GM12878 (cell line): ENCODE measurements at places on chromosomes 6 and 20.

- DNase-seq: no peak
Observed at GRCh38 chr6:152091851-152092341, 284.4 kb downstream of the ESR1 start.

GRCh38 chr6:80541181-80541580 is 434.7 kb downstream of the BCKDHB start:
- no peak for DNase-seq

GRCh38 chr6:143490775-143491174 is 20.7 kb downstream of the FUCA2 start:
- DNase-seq: no peak

- no peak for DNase-seq
Observed at GRCh38 chr20:50273601-50274491, 83.2 kb downstream of the CEBPB start.

DNA sequence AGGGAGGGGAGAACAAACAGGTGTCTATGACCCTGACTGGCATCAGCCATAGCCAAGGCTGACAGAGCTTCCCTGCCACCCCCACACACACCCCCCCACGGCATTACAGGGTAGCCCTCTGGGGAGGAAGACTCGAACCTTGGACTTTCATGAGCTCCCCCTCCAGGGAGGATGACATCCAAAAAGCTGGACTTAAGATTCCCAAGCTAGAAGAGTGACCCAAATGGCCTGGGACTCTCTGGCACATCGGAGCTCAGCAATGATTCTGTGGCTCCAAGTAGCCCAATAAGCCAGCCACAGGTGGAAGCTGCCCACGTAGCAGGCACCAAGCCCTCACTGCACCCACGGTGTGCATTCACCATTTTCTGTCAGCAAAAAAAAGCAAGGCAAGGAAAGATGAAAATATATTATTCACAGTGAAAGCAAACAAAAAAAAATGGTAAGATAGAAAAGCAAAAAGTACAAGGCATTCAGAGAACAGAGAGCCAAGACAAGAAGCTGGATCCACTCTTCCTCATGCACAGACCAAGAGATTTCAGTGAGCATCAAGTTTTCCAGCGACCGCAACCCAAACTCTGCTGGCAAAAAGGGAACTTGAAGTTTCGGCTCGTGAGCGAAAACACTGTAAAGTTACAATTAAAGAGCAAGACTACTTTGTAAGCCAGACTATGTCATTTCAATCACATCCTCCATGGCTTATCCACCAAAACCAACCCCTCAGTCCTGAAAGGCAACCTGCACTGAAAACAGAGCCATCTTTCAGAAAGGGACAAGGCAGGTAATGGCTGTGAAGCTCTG is 10.9 kb downstream of the JAG1 start:
- DNase-seq: no peak

GRCh38 chr6:34865107-34865506 is 22.7 kb downstream of the TAF11 start:
- no peak for DNase-seq

GRCh38 chr6:44926556-44926955 is 401.6 kb upstream of the RUNX2 start:
- no peak for DNase-seq

DNA sequence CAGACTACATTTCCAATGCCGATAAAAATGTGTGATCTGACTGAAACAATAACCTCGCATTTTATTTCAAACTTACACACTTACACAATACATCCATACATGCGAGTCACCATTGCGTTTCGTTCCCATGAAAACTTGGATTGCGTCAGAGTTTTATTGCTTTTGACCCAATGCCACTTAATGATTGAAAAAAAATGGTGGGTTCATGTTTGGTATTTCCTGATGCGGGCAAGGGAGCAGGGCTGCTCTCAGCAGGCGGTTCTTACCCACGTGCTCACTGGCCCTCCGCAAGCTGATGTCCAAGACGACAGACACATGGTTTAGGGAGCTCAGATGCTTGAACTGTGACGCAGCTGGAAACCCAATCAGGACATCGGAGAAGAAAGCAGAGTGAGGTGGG is 281.0 kb upstream of the SULF2 start:
- DNase-seq: no peak

DNA sequence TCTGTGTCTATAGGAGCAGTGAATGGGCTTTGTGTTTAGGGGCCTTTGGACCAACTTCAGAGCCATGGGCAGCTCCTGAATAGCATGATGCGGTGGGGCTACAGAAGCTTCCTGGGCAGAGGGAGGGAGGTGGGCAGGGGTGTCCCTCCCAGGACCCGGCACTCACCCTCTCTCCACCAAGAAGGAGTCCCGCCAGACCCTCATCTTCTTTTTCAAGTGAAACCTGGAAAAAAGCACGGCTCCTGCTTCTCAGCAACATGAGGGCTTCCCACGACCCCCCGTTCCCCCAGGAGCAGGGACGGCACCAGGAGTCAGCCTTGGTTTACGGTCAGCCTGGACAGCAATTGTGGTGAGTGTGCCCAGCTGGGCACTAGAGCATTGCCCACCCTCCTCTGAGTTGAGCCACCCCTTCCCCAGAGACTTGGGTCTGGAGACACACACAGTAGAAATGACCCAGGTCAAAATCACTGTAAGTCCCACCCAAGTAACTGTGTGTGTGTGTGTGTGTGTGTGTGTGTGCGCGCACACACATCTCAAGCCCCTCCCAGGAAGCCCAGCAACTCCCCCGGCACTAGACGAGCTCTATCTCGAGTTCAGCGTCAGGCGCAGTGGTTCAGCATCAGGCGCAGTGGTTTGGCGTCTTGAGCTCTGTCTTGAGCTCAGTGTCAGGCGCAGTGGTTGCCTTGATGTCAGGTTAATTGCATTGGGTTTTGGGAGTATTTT is 108.2 kb downstream of the SULF2 start:
- no peak for DNase-seq

GRCh38 chr6:43269273-43270007 is 26.2 kb downstream of the TTBK1 start:
- DNase-seq: no peak

- DNase-seq: no peak
Observed at GRCh38 chr6:137768935-137769334, 98.1 kb upstream of the TNFAIP3 start.

DNA sequence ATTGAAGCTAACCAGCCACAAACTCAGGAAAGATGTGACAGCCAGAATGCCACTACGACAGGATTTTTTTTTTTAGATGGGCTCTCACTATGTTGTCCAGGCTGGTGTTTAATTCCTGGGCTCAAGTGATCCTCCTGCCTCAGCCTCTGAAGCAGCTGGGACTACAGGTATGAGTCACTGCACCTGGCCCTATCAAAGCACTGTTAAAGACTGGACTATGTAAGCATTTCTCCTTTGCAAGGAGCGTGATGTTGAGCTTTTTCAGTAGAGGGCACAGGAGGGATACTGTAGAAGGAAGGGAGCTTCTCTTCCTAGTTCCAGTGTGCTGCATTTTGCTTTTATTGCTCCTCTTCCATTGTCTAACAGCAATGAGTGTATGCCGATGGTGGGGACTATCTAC is 35.8 kb downstream of the ZBTB9 start:
- DNase-seq: no peak

DNA sequence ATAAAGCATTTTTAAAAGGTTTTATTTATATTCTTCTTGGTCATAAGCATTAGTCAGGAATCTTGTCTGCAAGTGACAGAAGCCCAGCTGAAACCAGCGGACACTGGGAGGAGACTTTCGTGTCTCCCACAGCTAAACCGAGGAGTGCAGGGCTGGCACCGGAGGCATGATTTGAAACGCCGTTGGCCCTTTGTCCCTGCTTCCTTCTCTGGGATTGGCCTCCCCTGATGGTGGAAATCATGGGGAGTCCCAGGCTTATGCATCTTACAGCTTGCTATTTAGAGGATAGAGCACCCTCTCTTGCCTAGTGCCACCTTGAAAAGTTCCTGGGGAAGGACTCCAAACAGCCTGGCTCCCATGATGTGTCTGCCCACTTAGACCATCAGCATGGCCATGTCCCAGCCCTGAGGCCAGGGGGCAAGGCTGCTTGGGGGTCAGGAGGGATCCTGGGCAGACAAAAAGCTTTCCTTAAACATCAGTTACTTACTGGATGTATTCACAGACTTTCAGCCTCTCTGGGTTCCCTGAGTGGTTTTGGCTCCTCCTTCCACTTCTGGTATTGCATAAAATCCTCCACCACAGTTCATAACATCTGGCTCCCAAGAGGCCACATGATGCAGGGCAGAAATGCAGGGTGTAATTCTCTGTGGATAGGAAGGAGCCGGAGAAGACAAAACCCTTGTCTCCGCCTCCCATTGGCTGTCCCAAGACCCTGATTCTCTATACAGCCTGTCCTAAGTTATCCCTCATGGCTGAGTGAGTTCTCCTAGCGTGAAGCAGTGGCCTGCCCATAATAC is 49.3 kb upstream of the INSM1 start:
- DNase-seq: no peak

GRCh38 chr6:108102965-108103364 is 28.4 kb upstream of the OSTM1 start:
- DNase-seq: no peak

DNA sequence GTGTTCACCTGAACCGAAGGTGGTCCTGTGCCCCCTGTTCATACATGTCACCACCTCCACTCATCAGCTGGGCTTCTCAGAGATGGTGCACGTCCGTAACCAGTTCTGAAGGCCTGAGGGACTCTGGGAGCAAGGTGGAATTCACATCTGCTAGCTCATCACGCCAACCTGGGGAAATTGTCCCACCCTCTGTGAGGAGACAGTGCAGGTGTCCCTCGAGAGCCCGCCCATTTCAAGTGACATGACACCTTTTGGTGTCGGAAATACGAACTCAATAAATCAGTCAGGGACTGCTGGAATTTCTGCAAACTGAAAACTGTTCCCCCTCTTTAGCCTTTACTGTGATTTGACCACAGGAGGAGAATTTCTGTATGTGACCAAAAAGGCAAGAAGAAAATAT is 99.4 kb downstream of the SYNDIG1 start:
- no peak for DNase-seq

- DNase-seq: no peak
Observed at GRCh38 chr6:70821751-70822150, 135.1 kb downstream of the B3GAT2 start.

DNA sequence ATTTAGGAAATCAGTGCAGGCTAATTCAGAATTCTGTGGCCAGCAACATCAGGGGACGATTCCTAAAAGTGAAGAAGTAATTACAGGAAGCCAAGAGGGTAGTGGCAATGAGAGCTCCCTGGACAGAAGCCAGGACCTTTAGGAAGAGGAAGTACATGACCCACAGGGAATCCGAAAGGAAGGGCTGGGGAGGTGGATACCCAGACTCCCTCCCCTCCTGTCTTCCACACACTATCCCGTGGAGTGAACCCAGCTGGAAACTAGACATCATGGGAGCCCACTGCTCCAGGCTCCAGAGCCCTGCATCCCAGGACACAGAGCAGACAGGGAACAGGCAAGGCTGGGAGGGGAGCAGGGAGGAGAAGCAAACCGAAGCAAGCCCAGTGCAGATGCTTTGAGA is 83.0 kb downstream of the SNX5 start:
- no peak for DNase-seq

DNA sequence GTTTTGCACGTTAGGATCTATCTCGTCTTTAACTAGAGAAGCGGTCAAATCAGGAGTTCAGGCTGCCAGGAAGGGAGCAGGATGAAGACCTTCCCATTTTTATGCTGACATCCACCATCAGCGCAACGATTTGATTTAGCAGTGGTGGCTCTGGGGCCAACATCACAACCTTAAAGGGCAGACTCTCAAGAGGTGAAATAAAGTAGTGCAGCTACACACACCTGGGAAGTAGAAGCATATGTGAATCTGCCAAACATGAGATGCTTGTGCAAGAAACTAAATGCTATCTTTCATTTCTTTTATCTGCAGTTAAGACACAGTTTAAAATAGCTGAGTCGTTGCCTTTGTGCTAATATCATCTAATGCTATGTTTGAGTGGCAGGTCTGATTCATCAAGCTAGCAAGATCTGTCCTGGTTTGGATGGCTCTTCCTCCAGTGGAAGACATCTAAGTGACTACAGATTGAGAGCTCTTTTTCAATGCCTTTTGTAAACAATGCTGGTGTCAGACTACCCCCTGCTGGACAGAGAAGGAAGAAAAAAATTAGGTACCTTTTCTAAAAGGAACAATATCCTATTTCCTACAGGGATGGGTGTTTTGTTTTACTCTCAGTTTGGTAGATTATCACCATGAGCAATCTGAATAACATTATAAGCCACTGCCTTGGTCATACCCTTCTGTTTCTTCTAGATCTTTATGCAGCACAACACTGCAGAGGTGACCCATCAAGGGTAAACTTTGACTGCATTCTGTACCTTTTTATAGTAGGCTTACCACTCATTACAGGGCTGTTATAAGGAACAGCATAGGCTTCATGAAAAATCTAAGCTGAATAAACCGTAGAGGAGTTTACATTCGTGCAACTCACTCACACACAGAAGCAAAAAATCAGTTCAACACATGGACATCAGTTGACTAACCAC is 171.6 kb upstream of the FBXL4 start:
- no peak for DNase-seq

- no peak for DNase-seq
Observed at GRCh38 chr20:51575486-51575885, 33.0 kb upstream of the NFATC2 start.

DNA sequence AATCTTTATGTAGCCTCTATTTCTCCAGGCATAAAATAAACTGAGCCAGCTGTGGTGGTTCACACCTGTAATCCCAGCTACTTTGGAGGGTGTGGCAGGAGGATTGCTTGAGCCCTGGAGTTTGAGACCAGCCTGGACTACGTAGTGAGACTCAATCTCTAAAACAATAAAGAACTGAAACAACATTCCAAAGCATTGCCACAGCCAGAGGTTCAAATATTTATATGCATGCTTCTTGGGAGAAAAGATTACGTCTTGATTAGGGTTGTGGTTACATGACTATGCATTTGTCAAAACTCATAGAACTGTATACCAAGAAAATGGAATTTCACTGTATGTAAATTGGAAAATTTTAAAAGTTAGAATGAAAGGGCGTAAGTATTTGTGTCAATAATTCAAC is 27.7 kb upstream of the PAX1 start:
- no peak for DNase-seq

GRCh38 chr20:38256966-38257365 is 3.6 kb downstream of the KIAA1755 start:
- DNase-seq: no peak

GRCh38 chr20:37317994-37318640 is 27.8 kb upstream of the SRC start:
- no peak for DNase-seq

DNA sequence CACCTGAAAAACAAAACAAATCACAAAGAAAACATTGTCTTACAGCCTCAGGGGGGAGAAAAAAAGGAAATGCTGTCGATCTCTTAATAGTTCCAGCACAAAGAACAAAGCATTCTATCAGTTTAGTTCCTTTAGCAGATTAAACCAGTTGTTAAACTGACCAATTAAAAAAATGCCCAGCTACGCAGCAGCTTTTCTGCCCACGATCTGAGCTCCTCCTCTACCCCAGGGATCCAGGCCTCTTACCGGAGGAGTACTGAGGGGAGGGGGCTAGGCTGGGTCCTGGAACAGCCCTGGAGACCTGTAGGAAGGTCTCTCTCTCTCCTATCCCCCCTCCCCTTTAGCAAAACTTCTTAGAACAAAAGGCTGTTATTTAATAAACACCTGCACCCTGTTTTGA is 13.4 kb downstream of the PTK7 start:
- DNase-seq: no peak

GRCh38 chr6:73062837-73063236 is 162.5 kb downstream of the KHDC1L start:
- DNase-seq: no peak
